ENCODE measurements at places on chromosomes 5 and 9.
A peak's percentile ranks its signal among the peaks of the same experiment; 100 is the strongest.

DNA sequence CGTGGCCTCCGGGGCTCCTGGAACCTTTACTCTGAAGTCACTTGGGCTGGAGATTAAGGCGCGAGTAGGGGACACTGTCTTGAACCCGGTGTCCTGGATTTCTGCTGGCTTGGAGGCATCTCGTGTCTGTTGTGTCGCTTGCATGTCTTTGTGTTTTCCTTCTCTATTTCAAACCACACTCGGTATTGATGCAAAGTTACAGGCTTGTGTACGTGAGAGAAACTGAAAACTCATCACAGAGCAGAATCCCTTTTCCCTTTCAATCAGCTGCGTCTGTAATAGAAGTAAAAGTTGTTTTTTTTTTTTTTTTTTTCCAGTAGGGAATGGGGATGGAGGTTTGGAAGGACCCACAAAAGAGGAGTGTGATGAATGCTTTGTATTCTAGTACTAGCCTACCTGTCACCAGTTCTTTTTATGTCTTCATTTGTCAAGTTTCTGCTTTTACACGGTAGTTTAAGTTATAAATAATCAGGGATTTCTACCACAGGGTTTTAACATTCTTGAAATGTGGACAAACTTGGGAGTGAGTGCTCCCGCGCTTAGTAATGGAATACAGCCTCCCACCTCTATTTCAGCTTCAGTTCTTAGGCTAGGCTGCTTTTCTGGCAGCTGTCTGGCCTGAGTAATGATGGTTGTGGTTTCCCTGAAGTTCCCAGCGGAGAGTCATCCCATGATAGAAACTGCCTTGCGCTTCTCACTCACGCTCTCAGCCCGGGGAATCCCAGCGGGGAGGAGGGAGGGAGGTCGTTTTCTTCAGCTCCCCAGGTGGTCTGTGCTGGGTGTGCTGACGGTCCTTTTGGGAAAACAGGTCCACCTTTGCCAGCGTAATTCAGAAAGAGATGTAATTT is 763 bp downstream of the TJP2 start:
- peak; percentile 57 for DNase-seq

GRCh38 chr5:80399526-80400239 is 8.2 kb upstream of the ZFYVE16 start:
- DNase-seq: no peak

- no peak for DNase-seq
Observed at GRCh38 chr9:101999441-101999840, 261.0 kb upstream of the GRIN3A start.

DNA sequence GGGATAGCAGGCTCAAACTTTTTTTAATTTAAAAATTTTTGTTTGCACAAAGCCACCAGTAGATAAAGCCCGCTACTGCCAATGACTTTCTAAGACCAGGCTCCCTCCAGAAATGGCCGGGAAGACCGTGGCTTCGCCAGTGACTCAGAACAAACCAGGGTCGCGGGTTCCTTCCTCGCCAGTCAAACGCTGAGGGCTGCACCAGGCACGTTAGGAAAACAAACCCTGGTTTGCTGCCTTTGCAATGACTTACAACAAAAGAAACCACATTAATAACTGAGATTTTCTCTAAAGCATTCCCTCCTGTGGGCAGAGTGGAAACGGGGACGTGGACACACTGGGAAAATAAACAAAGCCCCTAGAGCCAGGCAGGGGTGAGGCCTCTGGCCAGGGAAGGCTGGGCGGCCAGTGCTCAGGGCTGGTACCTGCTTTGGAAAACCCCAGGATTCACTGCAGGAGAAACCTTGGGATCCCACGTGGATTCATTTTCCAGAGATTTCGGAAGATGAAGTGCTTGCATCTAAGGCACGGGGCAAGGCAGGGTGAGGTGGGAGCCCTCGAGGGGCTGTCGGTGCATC is 3.8 kb downstream of the PRRX2 start:
- DNase-seq: peak; percentile 29

GRCh38 chr5:139182528-139183296 is 15.5 kb downstream of the SIL1 start:
- no peak for DNase-seq
